ENCODE measurements at places on chromosomes 12 and 14.

DNA sequence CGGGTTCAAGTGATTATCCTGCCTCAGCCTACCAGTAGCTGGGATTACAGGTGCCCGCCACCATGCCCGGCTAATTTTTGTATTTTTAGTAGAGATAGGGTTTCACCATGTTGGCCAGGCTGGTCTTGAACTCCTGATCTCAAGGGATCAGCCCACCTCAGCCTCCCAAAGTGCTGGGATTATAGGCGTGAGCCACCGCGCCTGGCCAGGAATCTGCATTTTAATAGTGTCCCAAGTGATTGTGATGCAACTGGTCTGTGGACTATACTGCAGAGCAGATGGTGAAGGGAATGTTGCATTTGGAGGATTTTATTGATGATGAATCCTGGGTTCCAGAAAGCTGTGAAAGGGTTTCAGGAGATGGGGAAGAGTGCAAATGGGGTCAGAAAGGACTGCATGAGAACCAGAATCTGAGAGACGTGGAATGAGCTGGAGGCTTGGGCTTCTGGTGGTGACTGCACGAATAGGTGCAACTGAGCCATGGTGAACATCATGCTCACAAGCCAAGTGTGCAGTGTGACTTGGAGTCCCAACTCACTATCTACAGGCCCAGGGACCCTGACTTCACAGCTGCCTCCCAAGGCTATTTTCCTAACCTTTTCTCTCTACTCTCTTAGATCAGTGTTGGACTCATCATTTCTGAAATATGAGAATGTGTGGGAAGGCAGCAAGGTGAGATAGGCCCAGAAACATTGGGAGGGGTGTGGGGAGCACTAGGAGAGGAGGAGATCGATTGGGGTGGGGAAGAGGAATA lies 4.5 kb downstream of the RPS26 start:
- no peaks in the 10 kb centered on the region for H3K36me3 ChIP-seq
- no peak overlapping the region for H3K27ac ChIP-seq
- no peak overlapping the region for H3K4me3 ChIP-seq
- H3K4me1 ChIP-seq: no peaks in the 10 kb centered on the region
- H3K27me3 ChIP-seq: no peaks in the 10 kb centered on the region

- H3K36me3 ChIP-seq: no peaks in the 10 kb centered on the region
- no peaks in the 10 kb centered on the region for H3K4me1 ChIP-seq
- no peak overlapping the region for H3K4me3 ChIP-seq
Observed at GRCh38 chr14:41144370-41144769, 462.3 kb upstream of the LRFN5 start.

DNA sequence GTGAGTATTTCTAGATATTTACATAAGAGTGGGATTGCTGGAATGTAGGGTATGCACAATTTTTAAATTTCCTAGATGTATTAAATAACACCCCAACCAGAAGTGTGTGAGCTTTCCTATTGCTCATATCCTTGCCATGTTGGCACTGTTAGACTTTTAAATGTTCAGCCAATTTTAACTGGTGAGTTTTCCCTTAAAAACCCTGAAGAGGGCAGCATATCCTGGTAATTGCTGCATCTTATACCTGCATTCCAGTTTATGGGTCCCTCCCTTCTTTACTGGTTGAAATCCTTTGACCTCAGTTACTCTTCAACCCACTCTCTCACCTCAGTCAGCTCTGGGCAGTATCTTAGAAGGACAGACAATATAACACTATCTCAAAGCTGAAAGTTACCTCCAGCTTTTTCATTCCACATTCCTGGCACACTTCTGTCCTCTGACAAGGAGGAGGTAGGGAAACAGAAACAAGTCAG lies 270.6 kb downstream of the PAWR start:
- no peak for DNase-seq
- H3K27me3 ChIP-seq: no peaks in the 10 kb centered on the region
- no peak overlapping the region for H3K27ac ChIP-seq
- H3K4me1 ChIP-seq: peaks cover 9% of the 10 kb centered on the region
- H3K36me3 ChIP-seq: no peaks in the 10 kb centered on the region
- no peak overlapping the region for H3K4me3 ChIP-seq

GRCh38 chr12:116358893-116359761 lies 81.6 kb upstream of the MED13L start:
- no peaks in the 10 kb centered on the region for H3K27me3 ChIP-seq
- H3K4me1 ChIP-seq: peaks cover 6% of the 10 kb centered on the region
- no peaks in the 10 kb centered on the region for H3K36me3 ChIP-seq
- H3K27ac ChIP-seq: peak overlapping the region; percentile 78

- no peak for DNase-seq
- no peaks in the 10 kb centered on the region for H3K4me1 ChIP-seq
- H3K36me3 ChIP-seq: no peaks in the 10 kb centered on the region
Observed at GRCh38 chr12:65276916-65277530, 1.5 kb upstream of the MSRB3 start.

- no peaks in the 10 kb centered on the region for H3K27me3 ChIP-seq
- H3K27ac ChIP-seq: no peak overlapping the region
- peaks cover 4% of the 10 kb centered on the region for H3K4me1 ChIP-seq
- no peak for DNase-seq
Observed at GRCh38 chr12:120744922-120745493, 19.4 kb downstream of the ACADS start.

- H3K27me3 ChIP-seq: no peaks in the 10 kb centered on the region
- no peaks in the 10 kb centered on the region for H3K36me3 ChIP-seq
- H3K27ac ChIP-seq: no peak overlapping the region
- DNase-seq: no peak
Observed at GRCh38 chr12:22925623-22926022, 300.7 kb downstream of the ETNK1 start.

DNA sequence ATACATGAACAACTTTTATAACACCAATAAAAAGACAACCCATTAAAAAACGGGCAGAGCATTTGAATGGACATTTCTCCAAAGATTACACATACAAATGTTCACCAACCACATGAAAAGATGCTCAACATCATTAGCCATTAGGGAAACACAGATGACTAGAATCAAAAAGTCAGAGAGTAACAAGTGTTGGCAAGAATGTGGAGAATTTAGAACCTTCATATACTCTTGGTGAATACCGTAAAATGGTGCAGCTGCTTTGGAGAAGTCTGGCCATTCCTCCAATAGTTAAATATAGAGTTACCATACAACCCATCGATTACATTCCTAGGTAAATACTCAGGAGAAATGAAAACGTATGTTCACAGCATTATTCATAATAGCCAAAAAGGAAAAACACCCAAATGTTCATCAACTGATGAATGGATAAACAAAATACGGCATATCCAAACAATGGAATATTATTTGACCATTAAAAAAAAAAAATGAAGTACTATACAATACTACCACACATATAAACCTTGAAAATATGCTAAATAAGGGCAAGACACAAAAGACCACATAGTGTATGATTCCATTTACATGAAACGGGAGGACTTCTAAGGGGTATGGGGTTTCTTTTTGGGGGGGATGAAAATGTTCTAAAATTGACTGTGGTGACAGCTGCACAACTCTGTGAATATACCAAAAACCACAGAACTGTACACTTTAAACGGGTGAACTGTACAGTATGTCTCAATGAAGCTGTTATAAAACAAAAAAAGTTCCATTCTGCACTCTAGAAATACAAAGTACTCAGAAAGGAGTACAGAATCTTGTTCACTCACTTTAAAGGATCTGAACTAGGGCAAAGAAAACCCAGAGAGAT lies 3.2 kb downstream of the CORO1C start:
- peaks cover 2% of the 10 kb centered on the region for H3K4me1 ChIP-seq
- H3K27me3 ChIP-seq: no peaks in the 10 kb centered on the region
- no peak overlapping the region for H3K4me3 ChIP-seq
- no peaks in the 10 kb centered on the region for H3K36me3 ChIP-seq

- H3K36me3 ChIP-seq: no peaks in the 10 kb centered on the region
- peak overlapping the region; percentile 96 for H3K27ac ChIP-seq
- H3K4me1 ChIP-seq: no peaks in the 10 kb centered on the region
Observed at GRCh38 chr12:96401076-96401871, 1.0 kb upstream of the CDK17 start.

DNA sequence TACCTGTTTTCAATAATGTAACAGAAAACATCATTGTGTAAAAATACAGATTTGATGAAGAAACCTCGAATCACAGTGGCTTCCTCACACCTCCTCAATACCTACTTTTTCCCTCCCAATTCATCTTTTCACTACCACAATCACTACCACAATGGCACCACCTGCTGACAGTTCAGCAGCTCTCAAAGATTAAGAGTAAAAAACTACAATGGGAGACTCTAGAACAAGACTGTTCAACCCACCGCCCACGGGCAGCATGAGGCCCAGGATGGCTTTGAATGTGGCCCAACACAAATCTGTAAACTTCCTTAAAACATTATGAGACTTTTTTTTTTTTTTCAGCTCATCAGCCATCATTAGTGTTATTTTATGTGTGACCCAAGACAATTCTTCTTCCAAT lies 15.2 kb downstream of the MED6 start:
- H3K27ac ChIP-seq: no peak overlapping the region
- no peaks in the 10 kb centered on the region for H3K4me1 ChIP-seq
- no peaks in the 10 kb centered on the region for H3K27me3 ChIP-seq
- H3K4me3 ChIP-seq: no peak overlapping the region
- no peak for DNase-seq

GRCh38 chr14:72350215-72350614 lies 418.0 kb downstream of the RGS6 start:
- no peaks in the 10 kb centered on the region for H3K36me3 ChIP-seq
- no peaks in the 10 kb centered on the region for H3K4me1 ChIP-seq
- no peak overlapping the region for H3K4me3 ChIP-seq
- H3K27ac ChIP-seq: no peak overlapping the region
- no peaks in the 10 kb centered on the region for H3K27me3 ChIP-seq

DNA sequence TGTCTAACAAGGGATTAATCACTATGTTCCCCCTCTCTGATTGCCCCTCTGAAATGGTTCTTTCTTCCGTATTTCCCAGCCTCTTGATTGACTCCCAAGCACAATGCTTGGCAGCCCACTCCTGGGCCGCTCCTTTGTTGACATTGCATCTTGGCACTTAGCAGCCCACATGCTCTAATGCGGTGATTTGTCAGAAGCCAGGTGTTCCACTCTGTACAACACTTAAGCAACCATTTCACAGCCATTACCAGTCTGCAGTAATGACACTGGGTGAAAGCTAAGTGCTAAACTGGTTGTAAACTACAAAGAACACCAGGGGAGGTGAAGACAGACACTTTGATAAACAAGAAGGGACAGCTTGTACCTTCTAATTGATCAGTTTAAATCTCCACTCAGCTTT lies 353.5 kb downstream of the TMEM132D start:
- no peaks in the 10 kb centered on the region for H3K36me3 ChIP-seq
- H3K4me1 ChIP-seq: no peaks in the 10 kb centered on the region
- no peak for DNase-seq
- no peaks in the 10 kb centered on the region for H3K27me3 ChIP-seq

DNA sequence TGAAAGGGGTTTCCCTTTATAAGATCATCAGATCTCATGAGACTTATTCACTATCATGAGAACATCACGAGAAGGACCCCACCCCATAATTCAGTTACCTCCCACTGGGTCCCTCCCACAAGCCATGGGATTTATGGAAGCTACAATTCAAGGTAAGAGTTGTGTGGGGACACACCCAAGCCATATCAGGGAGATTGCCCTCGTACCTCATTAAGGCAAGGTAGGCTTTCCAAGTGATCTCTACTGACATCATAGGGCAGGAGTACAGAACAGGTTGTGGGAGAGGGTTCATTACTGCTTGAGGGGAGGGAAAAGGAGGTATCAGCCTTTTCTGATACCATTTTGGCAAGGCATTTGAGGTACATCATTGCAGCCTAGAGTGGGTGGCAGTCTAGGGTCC lies 524.6 kb downstream of the PRKD1 start:
- no peaks in the 10 kb centered on the region for H3K36me3 ChIP-seq
- no peak overlapping the region for H3K27ac ChIP-seq
- H3K4me3 ChIP-seq: no peak overlapping the region
- no peak for DNase-seq
- no peaks in the 10 kb centered on the region for H3K4me1 ChIP-seq
- no peaks in the 10 kb centered on the region for H3K27me3 ChIP-seq

- no peaks in the 10 kb centered on the region for H3K27me3 ChIP-seq
- H3K36me3 ChIP-seq: no peaks in the 10 kb centered on the region
- no peak overlapping the region for H3K27ac ChIP-seq
- no peak for DNase-seq
- no peak overlapping the region for H3K4me3 ChIP-seq
Observed at GRCh38 chr14:76472199-76472723, 96.3 kb downstream of the ESRRB start.

DNA sequence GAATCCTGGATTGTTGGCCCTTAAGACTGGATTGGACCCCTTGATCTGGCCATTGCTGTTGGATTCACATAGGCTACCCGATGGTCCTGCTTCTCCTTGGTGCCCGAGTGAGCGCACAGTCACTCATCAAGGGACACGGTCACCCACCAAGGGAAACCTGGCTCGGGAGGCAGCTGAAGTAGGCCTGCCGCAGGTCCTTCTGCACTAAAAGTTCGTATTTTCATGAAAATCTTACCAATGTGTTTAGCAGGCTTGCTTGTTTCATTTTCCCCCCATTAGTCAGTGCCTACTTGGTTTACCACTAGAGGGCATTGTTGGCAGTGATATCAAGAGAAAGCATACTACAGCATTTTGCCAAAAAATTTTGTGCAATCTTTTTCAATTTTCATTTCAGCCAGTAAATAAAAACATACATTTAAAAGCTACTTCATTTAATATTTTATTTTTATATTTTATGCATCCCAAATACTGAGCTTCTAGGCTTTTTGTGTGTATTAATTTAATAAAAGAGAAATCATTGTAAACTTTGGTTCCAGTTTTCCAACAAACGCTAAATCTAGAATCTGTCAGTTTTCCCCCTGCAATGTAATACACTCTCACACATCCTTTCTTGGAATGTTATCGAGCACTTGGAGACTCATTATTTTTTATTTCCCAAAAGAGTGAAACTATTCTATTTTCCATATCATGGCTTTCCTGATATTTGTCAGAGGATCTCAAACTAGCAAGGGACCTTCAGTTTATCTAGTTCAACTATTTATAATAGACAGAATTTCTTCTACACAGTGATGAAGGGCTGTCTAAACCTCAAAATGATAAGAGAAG lies 116.7 kb downstream of the LMNTD1 start:
- H3K27me3 ChIP-seq: no peaks in the 10 kb centered on the region
- DNase-seq: peak; percentile 32
- H3K4me1 ChIP-seq: peaks cover 2% of the 10 kb centered on the region
- H3K27ac ChIP-seq: no peak overlapping the region
- H3K4me3 ChIP-seq: no peak overlapping the region
- H3K36me3 ChIP-seq: no peaks in the 10 kb centered on the region

DNA sequence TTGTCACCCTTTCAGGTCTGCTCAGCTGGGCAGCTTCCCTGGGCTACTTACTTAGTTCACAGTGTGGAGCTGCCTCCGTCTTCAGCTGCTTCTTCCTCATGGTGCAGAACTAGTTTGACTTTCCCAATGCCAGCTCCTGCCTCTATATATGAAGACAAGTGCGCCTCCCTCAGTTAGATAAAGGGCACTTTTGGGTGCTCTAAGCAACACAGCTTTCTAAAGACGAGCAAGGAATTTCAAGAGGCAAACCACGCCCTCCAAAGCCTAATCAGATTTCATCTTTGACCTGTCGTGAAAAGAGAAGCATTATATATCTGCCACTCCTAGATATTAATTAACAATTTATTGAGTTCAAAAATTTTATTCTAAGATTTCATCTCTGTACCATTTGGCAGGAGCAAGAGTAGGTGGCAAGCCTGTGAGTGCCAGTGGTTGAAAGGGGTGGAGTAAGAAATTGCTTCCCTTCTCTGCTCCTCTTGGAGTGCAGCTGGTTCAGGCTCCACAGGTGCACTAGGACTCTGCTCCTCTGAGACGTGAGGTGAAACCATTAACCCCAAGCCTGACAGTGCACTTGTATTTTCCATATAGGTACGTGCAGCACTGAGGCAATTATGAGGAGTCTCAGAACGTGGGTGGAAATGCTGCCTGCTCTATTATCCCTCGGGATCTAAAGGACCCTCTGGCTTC lies 2.1 kb upstream of the SLC11A2 start:
- no peak for DNase-seq
- no peak overlapping the region for H3K27ac ChIP-seq
- H3K36me3 ChIP-seq: no peaks in the 10 kb centered on the region
- peaks cover 6% of the 10 kb centered on the region for H3K4me1 ChIP-seq
- no peaks in the 10 kb centered on the region for H3K27me3 ChIP-seq
- H3K4me3 ChIP-seq: no peak overlapping the region
